ENCODE measurements at places on chromosomes 7 and 10.

- no peak for DNase-seq
These were observed 15.3 kb upstream of the THSD7A start for GRCh38 chr7:11847336-11847735.

GRCh38 chr7:114886241-114886640 is 35.7 kb upstream of the MDFIC start:
- no peak for DNase-seq

- DNase-seq, result no peak
These were observed 174.7 kb upstream of the GRB10 start for GRCh38 chr7:50957431-50957830.

GRCh38 chr7:5276611-5277010 is 6.1 kb upstream of the SLC29A4 start:
- DNase-seq, result no peak

- DNase-seq, result no peak
These were observed 161.6 kb downstream of the BAMBI start for GRCh38 chr10:28838908-28839307.

DNA sequence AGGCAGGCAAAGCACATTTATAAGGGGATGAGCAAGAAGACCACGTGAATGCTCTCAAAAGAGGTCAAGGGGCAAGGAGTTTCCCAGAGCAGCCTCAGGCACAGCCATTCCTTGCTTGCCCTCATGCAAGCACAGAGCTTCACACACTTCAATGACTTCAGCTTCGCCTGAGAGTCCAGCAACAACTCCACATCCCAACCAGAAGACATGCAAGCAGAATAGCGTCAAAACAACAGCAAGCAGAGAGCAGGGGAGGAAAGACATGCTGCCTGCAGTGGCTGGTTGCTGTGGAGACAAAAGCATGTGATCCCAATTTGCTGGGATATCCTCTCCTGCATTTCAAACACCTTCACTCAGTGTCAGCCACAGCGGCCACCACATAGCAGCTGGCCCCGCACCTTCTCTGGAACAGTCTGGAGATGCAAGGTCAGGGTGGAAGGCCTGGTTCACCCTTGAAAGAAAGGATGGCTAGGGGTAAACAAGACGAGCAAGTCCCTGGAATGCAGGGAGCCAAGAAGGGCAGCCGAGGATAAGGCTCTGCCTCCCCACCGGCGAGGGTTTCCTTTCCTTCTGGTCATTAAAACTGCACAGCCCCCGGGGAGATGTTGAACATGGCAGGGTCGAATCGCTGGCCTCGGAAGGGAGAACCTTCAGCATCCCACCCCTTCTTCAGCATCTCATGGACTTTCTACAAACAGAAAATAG is 60.2 kb upstream of the CAMK2B start:
- no peak for DNase-seq

DNA sequence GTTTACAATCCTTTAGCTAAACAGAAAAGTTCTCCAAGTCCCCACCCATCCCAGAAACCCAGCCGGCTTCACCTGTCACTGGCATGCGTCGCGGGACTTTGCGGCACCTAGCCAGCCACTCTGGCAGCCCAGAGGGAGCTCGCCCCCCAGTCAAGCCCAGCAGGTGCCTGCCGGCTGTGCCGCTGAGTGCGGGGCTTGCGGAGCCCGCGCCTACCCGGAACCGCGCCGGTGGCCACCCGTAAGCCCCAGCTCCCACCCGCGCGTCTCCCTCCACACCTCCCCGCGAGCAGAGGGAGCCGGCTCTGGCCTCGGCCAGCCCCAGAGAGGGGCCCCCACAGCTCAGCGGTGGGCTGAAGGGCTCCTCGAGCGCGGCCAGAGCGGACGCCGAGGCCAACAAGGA is 446.1 kb downstream of the GRM8 start:
- DNase-seq, result no peak

GRCh38 chr7:14691034-14691433 is 211.5 kb downstream of the DGKB start:
- DNase-seq, result no peak

- no peak for DNase-seq
These were observed 245.6 kb upstream of the FERD3L start for GRCh38 chr7:19390795-19391194.

GRCh38 chr7:128383776-128384175 is 22.3 kb upstream of the PRRT4 start:
- no peak for DNase-seq

- DNase-seq, result no peak
These were observed 163.2 kb upstream of the SHH start for GRCh38 chr7:155975490-155975889.

Measured in stimulated activated CD8-positive, alpha-beta memory T cell treated with anti-CD3 and anti-CD28 coated beads, Interleukin-4, amount 100 ng/mL, for 4 hours (primary cell).